ENCODE measurements at places on chromosomes 16 and 17. TPM values are rescaled to one million over a fixed set of nuclear protein-coding genes. Genes with fewer than 3 reads are reported as not detected.

GRCh38 chr17:72124438-72124775 lies 3.6 kb downstream of the SOX9 start:
- no peak for DNase-seq

DNA sequence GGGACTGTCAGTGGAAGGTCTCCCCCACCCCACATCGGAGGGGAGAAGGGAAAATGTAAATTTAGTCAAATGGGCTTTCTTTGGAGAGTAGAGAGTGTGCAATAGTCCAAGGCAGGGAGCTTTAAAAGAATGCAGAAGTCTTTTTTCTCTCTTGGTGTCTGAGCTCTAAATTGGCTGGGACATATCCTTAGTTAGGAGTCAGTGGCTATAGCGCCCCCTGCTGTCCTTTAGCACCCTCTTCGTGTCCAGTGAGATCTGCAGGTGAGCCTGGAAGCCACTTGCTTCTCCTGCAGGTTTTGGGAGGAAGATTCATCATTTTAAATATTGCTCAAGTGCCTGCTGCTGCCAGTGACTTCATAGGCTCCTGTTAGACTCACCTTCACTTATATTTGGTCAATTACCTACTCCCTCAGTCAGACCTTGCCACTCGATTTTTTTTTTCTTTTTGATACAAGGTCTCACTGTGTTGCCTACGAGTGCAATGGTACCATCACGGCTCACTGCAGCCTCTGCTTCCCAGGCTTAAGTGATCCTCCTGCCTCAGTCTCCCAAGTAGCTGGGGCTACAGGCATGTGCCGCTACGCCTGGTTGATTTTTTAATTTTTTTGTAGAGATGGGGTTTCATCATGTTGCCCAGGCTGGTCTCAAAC lies 174.8 kb downstream of the PRKCB start:
- no peak for DNase-seq

- DNase-seq = no peak
Observed at GRCh38 chr17:33288954-33289353, 4.1 kb downstream of the ASIC2 start.

GRCh38 chr17:39139561-39139960 lies 11.9 kb downstream of the PLXDC1 start:
- no peak for DNase-seq

DNA sequence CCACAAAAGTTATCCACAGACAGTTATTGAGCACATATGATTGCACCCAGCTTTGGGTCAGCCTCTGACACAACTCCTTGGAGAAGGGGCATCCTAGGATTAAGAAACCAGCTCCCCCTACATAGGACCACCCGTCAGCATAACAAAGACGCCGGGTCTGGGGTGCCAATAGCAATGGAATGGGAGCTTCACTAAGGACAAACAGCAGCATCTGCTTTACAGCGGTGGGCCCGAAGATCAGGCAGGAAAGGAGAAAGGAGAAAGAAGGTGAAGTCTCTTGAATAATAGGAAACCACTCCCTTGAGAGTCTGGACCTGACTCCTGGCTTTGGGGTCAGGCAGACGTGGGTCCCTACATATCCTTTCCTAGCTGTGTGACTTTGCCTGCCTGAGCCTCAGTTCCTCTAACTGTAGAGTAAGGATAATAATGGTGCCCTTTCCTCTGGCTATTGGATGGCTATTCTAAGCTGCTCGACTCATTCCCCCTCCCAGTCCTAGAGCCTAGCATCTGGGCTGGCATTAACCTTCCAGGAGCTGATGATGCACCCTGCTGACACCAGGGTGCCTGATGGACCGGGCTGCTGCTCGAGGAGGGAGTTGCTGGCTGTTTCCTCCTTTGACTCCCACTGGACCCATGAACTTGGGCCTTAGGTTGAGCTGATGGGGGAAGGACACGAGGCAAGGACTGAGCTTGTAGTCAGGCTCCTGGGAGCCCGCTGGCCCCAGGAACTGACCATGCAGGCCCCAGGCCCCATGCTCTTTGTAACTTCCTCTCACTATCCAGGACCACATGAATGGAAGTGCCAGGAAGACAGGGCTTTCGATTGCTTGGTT lies 94.2 kb downstream of the C16orf78 start:
- peak; percentile 41 for DNase-seq

Gene PRCD
- not detected for total RNA-seq

Measured in activated naive CD4-positive, alpha-beta T cell treated with anti-CD3 and anti-CD28 coated beads, Interleukin-2, amount 50 U/mL, for 72 hours (primary cell).